Activated CD4-positive, alpha-beta T cell treated with anti-CD3 and anti-CD28 coated beads, Interleukin-2, amount 50 U/mL, for 48 hours (primary cell): ENCODE measurements at places on chromosomes 4 and X.

GRCh38 chr4:86977621-86978184 is 42.9 kb downstream of the AFF1 start:
- no peak for DNase-seq

GRCh38 chr4:4781936-4782707 is 77.3 kb upstream of the MSX1 start:
- DNase-seq: no peak

GRCh38 chr4:150021483-150021882 is 56.8 kb upstream of the DCLK2 start:
- DNase-seq: no peak

DNA sequence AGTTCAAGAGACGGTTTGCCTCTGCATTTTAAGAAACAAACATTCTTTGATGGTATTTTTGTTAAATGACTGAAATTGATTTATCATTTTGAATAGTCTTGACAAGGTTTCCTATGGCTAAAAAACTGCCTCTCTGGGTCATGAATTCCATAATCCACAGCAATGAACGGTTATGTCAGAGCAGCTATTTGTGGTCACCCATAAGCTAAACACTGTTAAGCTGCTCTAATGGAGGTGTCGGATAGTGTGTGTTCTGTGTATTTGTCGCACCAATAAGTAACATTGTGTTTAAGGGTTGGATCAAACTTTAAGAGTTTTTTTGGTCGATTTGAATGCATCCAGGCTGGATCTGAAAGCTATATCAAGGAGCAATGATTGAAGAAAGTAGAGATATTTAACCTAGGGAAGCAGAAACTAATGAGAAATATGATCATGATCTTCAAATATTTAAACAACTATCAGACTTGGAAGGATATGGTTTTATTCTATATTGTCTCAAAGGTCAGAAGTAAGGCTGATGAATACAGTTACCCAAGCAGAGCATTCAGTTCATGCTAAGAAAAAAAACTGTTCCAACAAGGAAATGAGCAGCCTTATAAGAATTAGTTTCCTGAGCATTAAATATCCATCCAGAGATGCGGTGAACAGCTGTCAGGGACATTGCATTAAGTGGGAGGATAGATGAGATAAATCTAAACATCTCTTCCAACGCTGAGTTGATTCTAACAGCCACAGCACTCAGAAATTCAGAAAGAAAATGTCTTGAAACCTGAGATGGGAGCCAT is 232.3 kb upstream of the RPS6KA3 start:
- DNase-seq: no peak
